ENCODE measurements at places on chromosomes 11 and 22. TPM values are rescaled to one million over a fixed set of nuclear protein-coding genes. Genes with fewer than 3 reads are reported as not detected.
A peak's percentile ranks its signal among the peaks of the same experiment; 100 is the strongest.

F2 gene
- not detected for total RNA-seq

KRTAP5-8 gene
- not detected for total RNA-seq

MAML2 gene
- 52.5 TPM for total RNA-seq

P2RY2 gene
- 5.3 TPM for total RNA-seq

TRIM6 gene
- not detected for total RNA-seq

CDC45 gene
- 60.7 TPM for total RNA-seq

TMPRSS5 gene
- total RNA-seq: 1.2 TPM

A4GALT gene
- total RNA-seq: not detected

SCN2B gene
- total RNA-seq: not detected

TOM1 gene
- total RNA-seq: 153 TPM

DNA sequence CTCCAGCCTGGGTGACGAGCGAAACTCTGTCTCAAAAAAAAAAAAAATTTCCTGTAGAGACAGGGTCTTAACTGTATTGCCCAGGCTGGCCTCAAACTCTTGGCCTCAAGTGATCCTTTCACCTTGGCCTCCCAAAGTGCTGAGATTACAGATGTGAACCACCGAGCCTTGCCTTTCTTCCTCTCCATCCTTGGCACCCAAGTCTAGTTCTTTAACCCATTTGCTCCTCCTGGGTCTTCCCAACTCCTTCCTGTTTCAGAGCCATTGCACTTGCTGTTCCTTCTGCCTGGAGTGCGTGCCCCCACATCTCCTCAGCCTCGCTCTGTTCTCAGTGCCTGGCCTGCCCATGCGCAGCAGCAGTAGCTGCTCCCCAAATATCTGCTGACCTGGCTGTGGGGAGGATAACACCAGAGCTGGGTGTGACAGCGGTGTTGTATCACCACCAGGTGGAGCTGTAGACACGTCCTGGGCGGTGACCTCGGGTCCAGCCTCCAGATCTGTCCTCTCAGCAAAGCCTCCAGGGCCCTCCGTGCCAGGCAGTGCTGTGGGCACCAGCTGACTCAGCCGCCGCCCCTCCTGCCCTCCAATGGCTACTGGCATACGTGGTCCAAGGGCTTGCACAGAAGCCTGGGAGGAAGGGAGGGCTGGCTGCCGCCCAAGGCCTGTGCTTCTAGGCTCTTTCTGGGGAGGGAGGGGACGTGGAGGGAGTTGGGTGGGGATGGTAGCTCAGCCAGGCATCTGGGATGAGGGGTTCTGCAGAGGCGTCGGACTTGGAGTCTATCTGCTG lies 22.0 kb downstream of the TEF start:
- peak; percentile 76 for DNase-seq

GRCh38 chr11:69925366-69926196 lies 106.4 kb upstream of the FGF3 start:
- DNase-seq: no peak

DNA sequence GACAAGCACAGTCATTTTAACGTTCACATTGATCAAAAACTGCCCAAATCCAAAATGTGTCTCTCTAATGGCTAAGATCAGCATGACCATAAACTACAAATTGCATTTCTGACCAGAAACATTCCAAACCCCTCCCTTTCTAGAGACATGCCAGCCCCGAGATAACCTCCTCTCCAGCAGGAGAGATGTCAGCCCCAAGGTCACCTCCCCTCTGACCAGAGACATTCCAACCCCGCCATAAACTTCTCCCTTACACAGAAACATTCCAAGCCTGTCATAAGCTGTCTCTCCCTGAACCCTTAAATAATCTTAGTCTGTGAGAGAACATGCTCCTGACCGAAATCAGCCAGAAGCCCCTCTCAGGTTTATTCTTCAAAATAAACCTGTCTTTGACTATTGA lies 6.6 kb upstream of the EXT2 start:
- no peak for DNase-seq

GRCh38 chr11:58775066-58775708 lies 43.4 kb upstream of the GLYAT start:
- DNase-seq: no peak

- DNase-seq: no peak
Measured at GRCh38 chr11:126680131-126680530, 320.4 kb downstream of the KIRREL3 start.

DNA sequence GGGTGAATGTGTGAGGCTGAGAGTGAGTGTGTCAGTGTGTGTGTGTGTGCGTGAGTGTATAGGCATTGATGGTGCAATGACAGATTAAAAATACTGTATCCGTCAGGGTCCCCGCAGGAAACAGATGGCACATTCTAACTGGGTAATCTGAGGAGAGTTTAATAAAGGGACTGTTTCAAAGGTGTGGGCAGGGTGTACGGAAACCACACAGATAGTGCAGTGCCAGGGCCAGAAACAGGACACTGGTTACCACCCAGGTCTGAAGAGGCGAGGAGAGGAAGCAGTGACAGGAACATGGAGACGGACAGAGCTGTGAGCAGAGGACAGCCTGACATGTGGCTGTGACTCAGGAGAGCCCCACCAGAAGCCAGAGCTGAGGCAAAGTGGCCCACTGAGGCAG lies 16.5 kb downstream of the P2RX3 start:
- no peak for DNase-seq

- DNase-seq: no peak
Measured at GRCh38 chr22:39311592-39312400, 7.6 kb downstream of the RPL3 start.

GRCh38 chr22:36472689-36473088 lies 8.8 kb downstream of the TXN2 start:
- no peak for DNase-seq

DNA sequence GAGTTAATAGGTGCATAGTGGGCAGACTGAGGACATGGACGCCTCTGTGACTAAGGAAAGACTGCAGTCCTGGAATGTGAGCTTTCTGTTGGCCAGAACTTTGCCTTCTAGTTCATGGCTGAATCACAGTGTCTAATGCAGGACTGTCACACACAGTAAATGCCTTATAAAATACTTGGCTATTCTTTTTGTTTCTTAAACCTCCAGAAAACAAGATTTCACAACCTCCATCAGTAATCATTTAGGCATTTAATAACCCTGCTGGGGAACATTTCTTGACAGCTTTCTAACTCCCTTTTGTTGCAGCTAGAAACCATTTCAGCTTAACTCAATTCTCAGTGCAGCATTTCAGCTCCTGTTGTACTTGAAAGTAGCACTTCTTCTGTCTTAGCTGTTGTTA lies 335.8 kb upstream of the DDI1 start:
- no peak for DNase-seq

- no peak for DNase-seq
Measured at GRCh38 chr11:114148013-114148382, 88.5 kb downstream of the ZBTB16 start.

Measured in naive thymus-derived CD4-positive, alpha-beta T cell (primary cell).